Camera-type eye (tissue), 1 donor: ENCODE measurements at places on chromosomes 2 and 18. TPM values are rescaled to one million over a fixed set of nuclear protein-coding genes. Genes with fewer than 3 reads are reported as not detected.

Gene EFR3B
- 32.6 TPM for total RNA-seq

Gene RAMP1
- 6.9 TPM for total RNA-seq

Gene ZBTB7C
- total RNA-seq = 15.1 TPM

Gene SKOR2
- total RNA-seq = 1.2 TPM

Gene SCN1A
- 10.5 TPM for total RNA-seq

Gene CABYR
- total RNA-seq = 7.0 TPM

Gene DCDC2C
- total RNA-seq = 1.6 TPM

Gene SGO2
- 6.8 TPM for total RNA-seq

Gene NYAP2
- 8.2 TPM for total RNA-seq

Gene SCN7A
- 19.0 TPM for total RNA-seq

Gene PKDCC
- total RNA-seq = 143 TPM

Gene CCDC85A
- total RNA-seq = 14.0 TPM

Gene L3MBTL4
- total RNA-seq = 10.8 TPM

Gene PSTPIP2
- 18.3 TPM for total RNA-seq

Gene GAREM2
- 5.5 TPM for total RNA-seq

Gene ZNF638
- 447 TPM for total RNA-seq

Gene TRAPPC12
- 108 TPM for total RNA-seq

Gene ACTG2
- total RNA-seq = 53.9 TPM

Gene FRZB
- total RNA-seq = 66.1 TPM

Gene TUBA4B
- not detected for total RNA-seq
